ENCODE measurements at places on chromosomes 11 and 22. TPM values are rescaled to one million over a fixed set of nuclear protein-coding genes. Genes with fewer than 3 reads are reported as not detected.
A peak's percentile ranks its signal among the peaks of the same experiment; 100 is the strongest.

GRCh38 chr11:46050662-46051061 lies 70.6 kb downstream of the PHF21A start:
- DNase-seq: no peak

DNA sequence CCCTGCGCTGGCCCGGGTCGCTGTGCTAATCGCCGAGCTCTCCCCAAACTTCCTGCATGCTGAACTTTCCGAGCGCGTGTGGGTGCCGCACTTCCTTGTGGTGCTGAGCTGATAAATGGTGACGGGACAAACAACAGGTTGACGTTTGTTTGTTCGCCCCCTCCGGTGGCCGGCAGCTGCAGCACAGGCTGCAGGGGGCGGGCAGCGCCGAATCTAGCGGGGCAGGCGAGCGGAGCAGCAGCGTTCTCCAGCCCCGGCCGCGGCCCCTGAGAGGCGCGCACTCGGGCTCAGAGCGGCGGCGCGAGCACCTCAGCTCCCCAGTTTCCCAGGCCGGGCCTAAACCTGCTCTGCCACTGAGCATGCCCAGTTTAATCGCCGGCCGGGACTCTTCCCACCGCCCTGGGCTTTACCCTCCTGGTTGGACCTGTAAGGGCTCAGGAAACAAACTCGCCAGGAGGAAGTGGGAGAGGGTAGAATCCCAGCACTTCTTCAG lies at the start of gene PDGFD:
PDGFD (minus strand) TSS at position 120 of the 493 bp plus-strand sequence.
- peak; percentile 83 for DNase-seq

- no peak for DNase-seq
These were observed 5.2 kb downstream of the IRAG1 start for GRCh38 chr11:10688401-10688800.

The OR8D1 gene
- not detected for total RNA-seq

- no peak for DNase-seq
These were observed 242.1 kb downstream of the LUZP2 start for GRCh38 chr11:24738972-24739371.

The SCUBE2 gene
- 0.12 TPM for total RNA-seq

The KCNQ1 gene
- total RNA-seq: 1.4 TPM

DNA sequence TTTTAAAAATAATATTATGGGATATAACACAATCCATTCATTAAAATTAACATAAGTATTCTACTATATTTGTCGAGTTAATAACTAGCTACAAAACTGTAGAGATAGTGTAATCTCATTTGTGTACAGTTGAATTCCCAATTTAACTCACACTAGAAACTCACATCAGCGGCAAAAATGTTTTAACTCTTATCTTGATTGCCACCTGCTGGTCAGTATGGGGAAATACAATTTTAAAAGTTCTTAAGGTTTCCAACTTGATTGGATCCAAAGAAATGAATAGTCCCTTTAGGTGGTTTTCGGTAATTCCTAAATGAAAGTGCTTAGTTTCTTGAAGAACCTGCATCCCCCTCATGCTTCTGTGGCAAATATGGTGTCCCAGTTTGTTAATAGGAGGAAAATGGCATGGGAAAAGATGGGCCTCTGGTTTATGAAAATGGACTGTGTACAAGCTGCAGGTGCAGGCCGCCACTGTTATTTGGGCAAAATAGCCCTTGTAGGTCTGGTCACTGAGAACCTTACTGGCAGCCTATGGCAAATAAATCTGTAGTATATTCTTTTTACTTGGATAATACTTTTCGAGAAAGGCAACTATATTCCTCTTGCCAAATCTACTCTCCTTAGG lies 33.7 kb upstream of the SLC17A6 start:
- DNase-seq: no peak

The GTSE1 gene
- total RNA-seq: 0.18 TPM

The SAA4 gene
- total RNA-seq: not detected

DNA sequence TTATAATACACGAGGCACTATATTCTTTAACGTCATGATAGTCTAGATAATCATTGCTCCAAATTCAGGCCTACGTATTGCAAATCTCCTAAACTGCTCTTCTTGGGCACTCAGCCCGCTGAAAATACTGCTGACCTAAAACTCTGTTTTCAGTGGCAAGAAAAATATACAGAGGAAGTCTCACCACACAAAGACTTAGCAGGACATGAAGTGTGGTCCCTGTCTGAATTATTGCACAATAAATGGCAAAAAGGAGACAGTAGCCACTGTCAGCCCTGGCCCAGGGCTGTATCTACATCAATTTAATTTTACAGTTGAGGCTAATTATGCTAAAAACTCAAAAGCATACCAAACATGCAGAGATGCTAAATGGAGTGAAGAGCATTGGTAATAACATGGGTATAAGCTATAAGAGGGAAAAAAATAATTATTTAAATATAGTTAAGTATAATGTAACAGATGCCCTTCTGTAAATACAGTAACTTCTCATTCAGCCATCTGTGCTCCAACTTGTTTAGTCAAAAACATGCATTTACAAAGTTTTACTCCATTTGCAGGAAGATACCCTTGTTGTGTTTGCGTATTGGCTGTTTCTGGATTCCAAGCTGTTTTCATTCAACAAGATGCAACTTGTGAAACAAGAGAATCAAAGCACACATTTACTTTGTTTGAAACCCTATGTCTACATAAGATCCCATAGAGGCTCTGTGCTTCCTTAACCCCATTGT lies 800.0 kb upstream of the LUZP2 start:
- no peak for DNase-seq

The ZNF70 gene
- 21.6 TPM for total RNA-seq

GRCh38 chr22:46538814-46539160 lies 1.4 kb upstream of the CELSR1 start:
- DNase-seq: no peak

The BLID gene
- total RNA-seq: 13.2 TPM

DNA sequence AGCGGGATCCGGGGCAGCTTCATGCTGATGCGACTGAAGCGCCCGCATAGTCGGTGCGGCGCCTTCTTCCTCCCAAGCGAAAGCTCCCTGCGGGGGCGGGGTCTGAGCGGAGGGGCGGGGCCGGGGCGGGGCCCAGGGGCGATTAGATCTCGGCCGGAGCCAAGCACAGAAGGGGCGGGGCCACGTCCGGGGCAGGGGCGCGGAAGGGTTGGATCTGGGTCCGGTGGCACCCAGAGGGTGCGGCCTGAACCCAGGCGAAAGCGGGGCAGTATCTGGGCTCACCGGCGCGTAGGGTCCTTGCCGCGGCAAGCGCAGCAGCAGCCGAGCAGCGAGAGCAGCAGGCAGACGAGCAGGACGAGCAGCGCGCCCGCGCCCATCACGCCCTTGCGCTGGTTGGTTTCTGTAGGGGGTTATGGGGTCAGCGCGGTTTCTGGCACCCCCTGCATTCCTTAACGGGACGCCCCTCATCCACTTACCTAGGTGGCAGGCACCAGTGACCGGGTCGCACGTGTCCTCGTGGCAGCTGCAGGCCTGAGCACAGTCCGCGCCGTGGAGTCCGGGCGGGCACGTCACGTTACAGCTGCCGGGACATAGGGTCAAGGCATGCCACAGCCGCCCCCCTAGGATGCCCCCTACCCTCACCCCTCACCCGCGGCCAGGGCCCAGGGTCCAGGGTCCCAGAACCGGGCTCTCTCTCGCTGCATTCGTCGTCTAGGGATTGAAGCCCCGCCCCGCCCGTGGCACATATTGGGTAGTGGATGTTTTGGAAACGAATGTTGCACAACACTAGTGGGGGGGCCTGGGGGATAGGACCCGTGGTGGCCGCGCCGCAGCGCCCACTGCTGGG lies 8.1 kb downstream of the SCARF2 start:
- no peak for DNase-seq

The SCARF2 gene
- total RNA-seq: 19.9 TPM

- no peak for DNase-seq
These were observed 989.1 kb downstream of the FAM181B start for GRCh38 chr11:81744336-81745116.

The CDC42BPG gene
- 3.2 TPM for total RNA-seq

The OR10D3 gene
- not detected for total RNA-seq

DNA sequence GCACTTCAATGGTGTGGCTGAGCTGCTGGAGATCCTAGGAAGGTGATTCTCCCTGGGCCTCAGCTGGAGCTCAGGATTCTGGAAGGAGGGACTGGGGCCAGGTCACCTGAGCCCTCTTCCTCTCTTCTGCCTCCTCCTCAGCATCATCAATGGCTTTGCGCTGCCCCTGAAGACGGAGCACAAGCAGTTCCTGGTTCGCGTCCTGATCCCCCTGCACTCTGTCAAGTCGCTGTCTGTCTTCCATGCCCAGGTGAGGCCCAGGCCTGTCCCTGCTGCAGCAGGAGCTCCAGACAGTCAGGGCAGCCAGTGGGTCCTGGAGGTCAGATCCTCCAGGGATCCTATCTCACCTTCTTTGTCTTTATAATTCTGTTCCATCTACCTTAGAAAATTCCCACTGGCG lies 5.4 kb downstream of the GPHA2 start:
- no peak for DNase-seq

The STARD10 gene
- 45.8 TPM for total RNA-seq

The C11orf86 gene
- 2.6 TPM for total RNA-seq

The ACTN3 gene
- total RNA-seq: 0.11 TPM

- DNase-seq: peak; percentile 23
These were observed 18.1 kb downstream of the TOM1 start for GRCh38 chr22:35317680-35318290.

DNA sequence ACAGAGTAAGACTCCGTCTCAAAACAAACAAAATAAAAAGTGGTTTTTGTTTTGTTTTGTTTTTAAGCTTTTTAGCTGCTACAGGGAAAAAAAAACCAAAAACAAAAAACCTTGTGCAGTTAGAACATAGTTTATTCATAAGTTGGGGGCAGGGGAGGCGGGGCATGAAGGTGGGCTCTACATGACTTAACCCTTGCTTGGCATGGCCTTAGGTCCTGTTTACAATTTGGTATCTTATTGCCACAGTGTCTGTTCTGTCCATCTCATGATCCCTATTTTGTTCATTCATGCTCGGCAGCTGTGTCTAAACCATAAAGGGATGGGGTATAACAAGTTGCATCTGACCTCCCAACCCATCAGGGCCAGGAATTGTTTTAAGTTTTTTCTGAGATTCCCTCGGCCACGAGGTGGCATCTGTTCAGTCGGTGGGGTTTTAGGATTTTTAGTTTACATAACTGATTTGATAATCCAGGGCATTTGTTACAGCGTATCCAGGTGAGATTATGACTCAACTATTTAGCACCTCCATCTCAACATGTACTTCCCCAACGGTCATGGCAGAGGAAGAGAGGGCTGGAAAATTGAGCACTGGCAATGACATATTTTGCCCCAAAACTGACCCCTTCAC lies 6.9 kb downstream of the AP5B1 start:
- DNase-seq: no peak

DNA sequence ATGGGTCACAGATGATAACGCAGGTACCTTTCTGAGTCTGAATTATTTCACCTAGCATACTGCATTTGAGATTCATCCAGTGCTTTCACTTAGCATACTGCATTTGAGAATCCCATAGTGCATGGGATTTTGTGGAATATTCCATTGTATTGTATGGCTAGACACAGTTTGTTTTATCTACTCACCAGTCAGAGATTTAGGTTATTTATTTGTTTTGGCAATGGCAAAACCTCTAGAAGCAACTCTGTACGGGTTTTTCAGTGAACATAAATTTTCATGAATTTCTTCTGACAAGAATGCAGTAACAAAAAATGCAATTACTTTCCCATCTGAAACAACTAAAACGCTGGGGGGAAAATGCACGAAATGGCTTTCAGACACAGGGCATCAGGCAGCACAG lies 24.3 kb downstream of the SCN4B start:
- no peak for DNase-seq

The B3GAT1 gene
- total RNA-seq: 1.0 TPM

DNA sequence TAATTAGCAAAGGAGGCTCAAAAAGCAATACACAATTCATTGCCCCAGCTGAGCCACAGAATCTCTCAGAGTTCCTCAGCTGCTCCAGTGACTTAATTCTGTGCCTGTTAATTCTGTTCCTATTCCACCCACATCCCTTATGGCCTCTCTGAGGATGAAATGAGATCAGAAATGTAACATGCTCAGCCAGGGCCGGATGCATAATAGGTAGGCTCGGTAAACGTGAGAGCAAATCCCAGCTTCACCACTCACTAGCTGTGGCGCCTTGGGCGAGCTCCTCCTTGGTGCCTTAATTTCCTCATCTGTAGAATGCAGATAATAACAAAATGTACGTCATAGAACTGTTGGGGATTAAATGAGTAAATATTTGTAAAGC lies 42.8 kb upstream of the DKK3 start:
- no peak for DNase-seq

The BMAL1 gene
- total RNA-seq: 19.9 TPM

The SF3B2 gene
- 113 TPM for total RNA-seq

- no peak for DNase-seq
These were observed 380.2 kb downstream of the TMEM135 start for GRCh38 chr11:87417951-87418350.

The OR4P4 gene
- not detected for total RNA-seq
